ENCODE measurements at places on chromosomes 7 and 10.

DNA sequence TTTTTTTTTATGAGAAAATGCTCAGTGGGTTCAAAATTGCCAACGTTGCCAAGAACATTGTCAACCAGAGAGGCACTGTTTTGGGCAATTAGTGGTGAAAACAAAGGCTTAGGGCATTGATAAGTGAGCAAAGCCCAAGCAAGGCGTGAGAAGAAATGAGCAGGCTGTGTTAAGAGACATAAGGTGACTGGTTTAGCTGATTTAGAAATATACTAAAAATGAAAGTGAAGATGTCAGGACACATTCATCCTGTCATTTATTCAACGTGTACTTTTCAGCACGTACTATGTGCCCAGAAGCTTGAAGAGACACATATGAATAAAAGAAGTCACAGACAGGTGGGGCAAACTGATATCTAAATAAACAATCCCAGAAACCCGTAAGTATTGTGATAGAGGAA is 31.8 kb downstream of the AOAH start:
- DNase-seq = no peak

DNA sequence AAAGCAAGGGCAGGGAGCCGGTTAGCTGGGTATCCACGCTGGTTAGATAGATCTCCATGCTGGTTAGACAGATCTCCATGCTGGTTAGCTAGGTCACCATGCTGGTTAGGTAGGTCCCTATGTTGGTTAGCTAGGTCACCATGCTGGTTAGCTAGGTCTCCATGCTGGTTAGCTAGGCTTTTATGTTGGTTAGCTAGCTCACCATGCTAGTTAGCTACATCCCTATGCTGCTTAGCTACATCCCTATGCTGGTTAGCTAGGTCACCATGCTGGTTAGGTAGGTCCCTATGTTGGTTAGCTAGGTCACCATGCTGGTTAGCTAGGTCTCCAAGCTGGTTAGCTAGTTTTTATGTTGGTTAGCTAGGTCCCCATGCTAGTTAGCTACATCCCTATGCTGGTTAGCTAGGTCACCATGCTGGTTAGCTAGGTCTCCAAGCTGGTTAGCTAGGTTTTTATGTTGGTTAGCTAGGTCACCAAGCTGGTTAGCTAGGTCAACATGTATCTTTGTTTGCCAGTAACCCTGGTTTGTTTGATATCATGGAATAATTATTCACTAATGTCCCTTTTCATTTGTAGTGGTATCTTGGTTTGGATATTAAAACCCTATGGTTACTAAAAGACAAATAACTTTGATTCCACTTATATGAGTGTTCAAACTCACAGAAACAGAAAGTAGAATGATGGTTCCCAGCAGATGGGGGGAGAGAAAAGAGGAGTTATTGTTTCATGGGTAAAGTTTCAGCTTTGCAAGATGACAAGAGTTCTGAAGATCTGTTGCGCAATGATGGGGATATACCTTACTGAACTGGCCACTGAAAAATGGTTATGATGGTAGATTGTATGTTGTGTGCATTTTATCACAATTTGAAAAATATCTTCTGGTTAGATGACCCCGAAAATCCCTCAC is 136.2 kb downstream of the PRPF18 start:
- no peak for DNase-seq

GRCh38 chr10:118725886-118726500 is 28.8 kb downstream of the CACUL1 start:
- no peak for DNase-seq

DNA sequence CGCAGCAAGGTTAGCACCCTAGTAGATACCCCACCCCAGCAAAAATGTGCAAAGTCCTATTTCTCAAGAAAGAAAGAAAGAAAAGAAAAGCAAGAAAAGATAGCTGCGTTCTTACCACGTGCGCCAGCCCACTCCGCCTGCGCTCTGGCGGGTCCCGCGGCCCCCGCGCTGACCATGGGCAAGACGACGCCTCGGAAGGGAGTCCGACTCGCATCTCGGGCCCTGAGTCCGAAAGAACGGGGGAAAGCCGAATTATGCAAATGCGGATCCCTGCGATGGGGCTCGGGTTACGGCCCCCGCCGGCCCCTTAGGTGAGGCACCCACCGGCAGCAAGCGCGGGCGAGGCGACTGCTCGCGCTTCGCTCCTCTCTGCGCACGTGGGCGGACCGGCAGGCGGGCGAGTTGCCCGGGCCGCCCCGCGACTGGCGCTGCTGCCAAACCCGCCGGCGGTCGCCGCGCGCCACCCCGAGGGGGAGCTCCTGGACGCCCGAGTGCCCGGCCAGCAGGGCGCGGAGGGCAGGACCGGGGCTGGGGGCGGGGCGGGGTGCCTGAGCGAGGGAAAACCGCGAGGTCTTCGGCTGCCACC is 2.4 kb upstream of the EGR2 start:
- peak; percentile 65 for DNase-seq

- DNase-seq = no peak
Measured at GRCh38 chr7:20223356-20223755, 6.2 kb upstream of the MACC1 start.

GRCh38 chr7:123796568-123796967 is 47.8 kb upstream of the WASL start:
- no peak for DNase-seq

DNA sequence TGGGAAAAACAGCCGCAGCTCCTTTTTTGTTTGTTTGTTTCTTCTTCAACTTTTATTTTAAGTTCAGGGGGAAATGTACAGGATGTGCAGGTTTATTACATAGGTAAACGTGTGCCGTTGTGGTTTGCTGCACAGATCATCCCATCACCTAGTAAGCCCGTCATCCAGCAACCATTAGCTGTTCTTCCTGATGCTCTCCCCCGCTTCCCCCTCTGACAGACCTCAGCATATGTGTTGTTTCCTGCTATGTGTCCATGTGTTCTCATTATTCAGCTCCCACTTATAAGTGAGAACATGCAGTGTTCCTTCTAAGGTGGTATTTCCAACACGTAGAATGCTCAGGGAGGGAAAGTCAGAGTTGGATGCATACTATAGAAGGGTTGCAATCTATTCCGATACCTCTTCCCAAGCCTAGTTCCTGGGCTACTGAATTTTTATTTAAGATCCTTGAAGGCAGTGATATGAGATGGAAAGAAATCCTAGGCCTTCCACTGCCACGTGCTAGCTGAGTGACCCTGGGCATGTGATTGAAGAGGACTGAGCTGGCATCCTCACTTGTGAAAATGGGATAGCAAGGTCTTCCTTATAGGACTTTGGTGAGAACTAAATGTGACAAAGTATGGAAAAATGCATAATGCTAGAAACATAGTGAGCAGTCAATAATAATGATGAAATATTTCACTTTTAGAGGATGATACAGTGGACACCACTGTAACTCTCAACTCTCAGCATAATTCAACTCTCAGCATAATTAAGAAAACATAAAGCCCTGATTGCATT is 278.5 kb downstream of the REEP3 start:
- DNase-seq = no peak

GRCh38 chr10:31706464-31707092 is 222.1 kb downstream of the ARHGAP12 start:
- no peak for DNase-seq

- no peak for DNase-seq
Measured at GRCh38 chr7:132610995-132611394, 34.7 kb upstream of the PLXNA4 start.

GRCh38 chr10:132397671-132398565 is 918 bp downstream of the PWWP2B start:
- DNase-seq = no peak

DNA sequence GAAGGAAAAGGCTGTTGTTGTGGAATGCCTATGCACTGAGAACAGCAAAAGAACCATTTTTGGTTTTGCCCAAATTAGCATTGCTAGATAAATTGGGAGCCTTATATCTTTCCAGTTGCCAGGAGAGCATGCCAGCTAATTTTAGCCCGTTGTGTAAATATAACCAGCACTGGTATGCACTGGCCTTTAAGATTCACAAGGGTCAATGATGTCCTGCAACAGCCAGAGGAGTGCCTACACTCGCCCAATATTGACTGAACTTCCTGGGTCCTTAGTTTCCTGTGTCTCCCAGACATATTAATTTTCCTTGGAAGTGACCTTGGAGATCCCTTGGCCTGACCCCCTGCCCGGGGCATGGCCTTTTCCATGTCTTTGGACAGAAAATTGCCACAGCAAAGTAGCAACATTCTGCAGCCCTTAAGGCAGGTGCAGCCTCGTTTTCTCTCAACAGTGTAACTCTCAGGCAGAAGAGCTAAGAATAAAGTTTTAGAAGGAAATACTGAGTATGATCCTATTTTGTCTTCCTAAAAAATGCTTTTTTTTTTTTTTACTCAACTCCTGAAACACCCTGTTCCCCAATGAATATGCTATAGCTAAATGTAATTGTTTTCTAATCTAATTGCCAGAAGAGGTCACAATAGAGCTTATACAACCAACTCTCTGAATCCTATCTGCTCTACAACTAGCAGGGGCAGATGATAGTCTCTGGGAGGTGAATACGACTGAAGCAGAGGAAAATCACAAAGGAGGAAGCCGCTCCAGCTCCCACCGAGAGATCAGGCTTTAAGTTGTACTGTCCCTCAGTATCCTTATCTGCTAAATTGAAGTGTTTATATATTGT is 131.9 kb upstream of the PCGF5 start:
- no peak for DNase-seq

GRCh38 chr7:100567031-100567730 is 6.5 kb downstream of the SAP25 start:
- DNase-seq = no peak

DNA sequence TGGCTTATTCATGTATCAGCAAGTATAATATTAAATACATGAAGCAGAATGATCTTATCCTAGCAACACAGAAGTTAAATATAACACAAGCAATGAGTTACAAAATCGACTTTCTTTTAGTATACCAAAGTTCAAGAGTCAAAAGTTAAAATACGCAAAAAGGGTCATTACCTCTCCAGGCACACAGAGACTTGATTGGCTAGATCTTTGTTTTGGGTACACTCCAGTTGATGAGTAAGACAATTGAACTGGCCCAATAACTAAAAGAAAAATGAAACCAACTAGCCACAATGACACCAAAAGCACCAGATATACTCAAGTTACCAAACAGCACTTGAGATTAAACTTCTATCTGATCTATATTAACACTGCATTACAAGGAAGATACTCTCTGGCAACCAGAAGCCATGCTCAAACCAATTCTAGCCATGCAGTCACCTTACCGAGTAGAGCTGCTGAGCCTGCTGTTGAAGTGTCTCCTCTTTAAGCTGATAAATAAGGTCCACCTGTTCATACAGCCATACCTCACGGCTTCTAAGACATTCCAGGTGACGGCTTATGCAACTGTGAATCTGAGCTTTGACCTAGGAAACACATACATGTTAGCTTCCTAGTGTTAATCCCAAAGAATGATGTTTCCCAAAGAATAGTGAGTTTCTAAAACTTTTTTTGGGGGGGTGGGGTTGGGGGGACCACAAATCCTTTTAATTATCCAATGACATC is 15.6 kb downstream of the NCOA4 start:
- no peak for DNase-seq

DNA sequence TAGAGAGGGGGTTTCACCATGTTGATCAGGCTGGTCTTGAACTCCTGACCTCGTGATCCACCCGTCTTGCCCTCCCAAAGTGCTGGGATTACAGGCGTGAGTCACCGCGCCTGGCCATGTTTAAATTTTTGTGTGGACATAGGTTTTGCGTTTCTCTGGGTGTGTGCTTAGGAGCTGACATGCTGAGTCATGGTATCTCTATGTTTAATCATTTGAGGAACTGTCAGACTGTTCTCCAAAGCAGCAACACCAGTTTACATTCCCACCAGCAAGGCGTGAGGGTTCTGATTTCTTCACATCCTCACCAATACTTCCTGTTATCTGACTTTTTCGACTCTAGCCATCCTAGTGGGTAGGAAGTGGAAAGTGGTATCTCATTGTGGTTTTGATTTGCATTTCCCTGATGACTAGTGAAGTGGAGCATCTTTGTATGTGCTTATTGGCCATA is 153.7 kb downstream of the DNAJB6 start:
- DNase-seq = no peak

DNA sequence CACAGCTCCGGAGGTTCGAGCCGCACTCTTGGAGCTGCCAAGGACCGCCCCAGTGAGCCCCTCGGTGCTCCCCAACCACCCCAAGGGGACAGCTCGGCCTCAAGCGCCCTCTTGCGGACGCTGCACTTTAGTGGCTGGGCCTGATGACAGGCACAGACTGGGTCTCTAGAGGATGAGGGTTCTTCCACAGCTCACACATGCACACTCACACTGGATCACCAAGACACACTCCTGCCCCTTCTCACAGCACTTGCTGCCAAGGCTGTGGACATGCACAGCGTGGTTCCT is 2.1 kb downstream of the RET start:
- no peak for DNase-seq

GRCh38 chr7:1691601-1692514 is 21.8 kb downstream of the ELFN1 start:
- no peak for DNase-seq

GRCh38 chr10:118793545-118793944 is 38.8 kb upstream of the CACUL1 start:
- no peak for DNase-seq

DNA sequence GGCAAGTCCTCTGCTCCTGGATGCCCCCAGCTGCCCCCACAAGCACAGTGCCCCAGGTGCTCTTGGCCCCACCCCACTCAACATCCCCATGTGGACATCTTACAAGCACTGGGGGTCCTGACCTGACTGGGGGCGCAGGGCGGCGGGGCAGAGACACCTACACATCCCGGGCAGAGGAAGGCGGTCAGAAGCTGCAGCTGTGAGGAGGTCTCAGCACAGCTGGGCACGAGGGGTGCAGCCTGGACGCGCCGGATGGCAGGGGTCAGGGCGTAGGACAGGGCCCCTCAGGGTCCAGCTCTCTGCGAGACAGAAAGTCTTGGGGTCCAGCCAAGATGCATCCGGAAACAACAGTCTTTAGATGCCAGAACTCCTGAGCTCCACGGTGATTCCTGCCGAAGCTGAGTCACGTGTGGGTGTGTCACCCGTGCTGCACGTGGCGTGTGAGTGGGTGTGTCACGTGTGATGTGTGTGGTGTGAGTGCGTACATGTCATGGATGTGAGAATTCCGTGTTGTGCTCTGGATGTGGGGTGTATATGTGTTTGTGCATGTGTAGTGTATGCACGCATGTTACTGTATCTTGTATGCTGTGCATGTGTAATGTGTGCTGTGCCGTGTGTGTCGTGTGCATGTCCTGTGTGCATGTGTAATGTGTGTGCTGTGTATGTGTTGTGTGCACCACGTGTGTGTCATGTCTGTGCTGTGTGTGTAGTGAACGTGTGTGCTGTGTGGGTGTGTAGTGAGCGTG is 5.1 kb downstream of the VENTX start:
- DNase-seq = no peak

DNA sequence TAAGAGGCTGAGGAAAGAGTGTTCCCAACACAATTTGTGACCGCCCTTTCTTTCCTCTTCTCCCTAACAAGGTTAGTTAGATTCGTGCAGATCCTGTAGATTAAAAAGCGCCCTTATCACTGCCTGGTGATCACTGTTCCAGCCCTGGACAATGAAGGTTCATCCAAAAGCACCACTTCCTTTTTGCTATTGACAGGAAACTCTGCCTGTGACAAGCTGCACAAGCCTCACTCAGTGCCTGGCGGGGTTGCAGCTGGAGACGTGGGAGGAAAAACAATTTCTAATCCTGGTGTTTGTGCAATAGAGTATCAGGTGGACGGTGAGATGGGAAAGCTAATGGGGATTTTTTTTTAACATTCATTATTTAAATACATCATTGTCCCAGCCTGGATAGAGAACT is 105.9 kb upstream of the CAV2 start:
- DNase-seq = no peak
